ENCODE measurements at places on chromosomes 7 and 10.

- no peak for DNase-seq
These were observed 421.9 kb downstream of the SORCS3 start for GRCh38 chr10:105062951-105063350.

GRCh38 chr10:128072941-128073645 is 53.1 kb downstream of the MKI67 start:
- DNase-seq: no peak

GRCh38 chr10:67433276-67433675 is 262.7 kb downstream of the CTNNA3 start:
- no peak for DNase-seq

GRCh38 chr7:42605406-42606192 is 306.3 kb downstream of the C7orf25 start:
- DNase-seq: no peak

- no peak for DNase-seq
These were observed 2.8 kb upstream of the ERCC6 start for GRCh38 chr10:49541762-49542161.

- DNase-seq: no peak
These were observed 42.3 kb downstream of the GPAM start for GRCh38 chr10:112141292-112141691.

- DNase-seq: no peak
These were observed 53.8 kb downstream of the CCDC3 start for GRCh38 chr10:12947741-12948140.

DNA sequence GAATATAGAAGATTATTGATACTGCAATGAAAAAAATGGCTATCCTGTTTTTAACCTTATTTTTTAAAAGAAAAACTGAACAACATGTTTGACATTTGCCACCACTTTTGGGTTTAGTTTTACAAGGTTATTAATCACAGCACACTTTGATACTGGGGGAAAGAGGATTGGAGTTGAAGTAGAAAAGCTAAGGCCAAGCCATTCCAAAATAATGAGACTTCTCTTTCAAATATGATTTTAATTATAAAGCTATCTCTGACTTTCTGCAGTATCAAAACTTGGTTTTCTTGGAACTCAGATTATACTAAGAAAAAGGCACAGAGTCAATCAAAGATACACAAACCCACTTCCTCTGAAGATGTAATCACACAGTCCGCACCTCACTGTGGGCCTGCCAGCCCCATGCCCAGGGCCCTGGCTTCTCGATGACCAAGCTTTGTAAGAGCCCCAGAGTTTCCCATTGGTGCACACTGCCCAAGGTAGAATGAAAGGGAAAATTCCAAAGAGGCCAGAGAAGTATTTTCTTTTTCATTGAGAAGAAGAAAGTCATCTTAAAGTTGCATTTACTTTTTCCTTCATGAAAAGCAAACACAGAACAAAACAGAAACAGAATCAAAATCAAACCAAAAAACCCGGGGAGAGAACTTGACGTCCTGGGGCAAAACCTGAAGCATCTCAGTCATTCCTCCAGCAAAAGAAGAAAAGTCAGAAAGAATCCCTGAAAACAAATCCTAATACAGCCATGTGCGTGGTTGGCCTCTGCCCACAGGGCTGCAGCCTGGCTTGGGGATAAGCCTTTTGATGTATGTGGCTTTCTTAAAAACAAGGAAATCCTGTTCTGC is 187.7 kb upstream of the KLF6 start:
- DNase-seq: no peak

- DNase-seq: no peak
These were observed 150.2 kb upstream of the FZD8 start for GRCh38 chr10:35792291-35792690.

DNA sequence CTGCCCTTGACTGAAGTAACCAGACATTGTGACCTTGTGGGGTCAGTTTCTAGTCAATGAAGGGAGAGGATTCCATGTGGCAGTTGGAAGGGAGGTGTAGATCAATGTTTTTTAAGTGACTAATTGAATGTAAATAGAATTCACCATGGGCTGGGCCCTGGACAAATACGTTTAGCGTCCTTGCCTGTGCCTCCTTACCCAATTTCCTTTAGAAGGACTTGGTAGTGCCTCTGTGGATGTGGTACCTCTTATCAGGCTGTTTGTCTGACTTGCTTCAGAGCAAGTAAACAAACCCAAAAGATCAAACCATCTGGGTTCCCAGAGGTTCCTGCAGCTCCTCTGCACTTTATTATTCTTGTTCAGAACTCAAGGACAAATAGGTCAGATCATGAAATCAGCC is 4.3 kb upstream of the KAT6B start:
- DNase-seq: no peak

DNA sequence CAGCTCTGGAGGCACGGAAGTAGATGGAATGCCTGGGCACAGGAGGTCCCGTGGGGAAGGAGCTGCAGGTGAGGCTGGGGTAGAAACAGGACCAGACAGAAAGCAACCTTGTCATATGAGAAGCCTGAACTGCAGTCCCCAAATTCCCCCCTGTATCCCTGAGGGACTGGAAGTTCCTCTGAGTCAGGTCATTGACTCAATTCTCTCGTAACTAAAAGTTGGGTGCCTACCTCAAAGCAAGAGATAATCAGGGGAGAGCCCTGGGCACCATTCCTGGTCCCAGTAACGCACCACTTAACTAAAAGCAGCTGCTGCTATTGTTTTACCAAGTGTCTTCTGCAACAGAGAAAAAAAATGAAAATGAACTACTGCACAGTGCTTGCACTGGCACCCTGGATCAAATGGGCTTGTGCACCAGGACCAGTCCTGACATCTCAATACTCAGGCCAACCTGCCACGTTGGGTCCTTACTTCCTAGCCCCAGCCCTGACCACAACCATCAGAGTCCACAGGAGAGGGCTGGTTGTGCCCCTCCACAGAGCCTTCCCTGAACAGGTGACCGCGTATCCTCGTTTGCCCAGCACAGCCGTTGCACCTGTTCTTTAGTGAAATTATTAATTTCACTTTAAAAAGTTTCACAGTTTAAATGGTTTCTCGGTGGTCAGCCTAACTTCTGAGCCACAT is 79.3 kb downstream of the GRID1 start:
- DNase-seq: no peak

DNA sequence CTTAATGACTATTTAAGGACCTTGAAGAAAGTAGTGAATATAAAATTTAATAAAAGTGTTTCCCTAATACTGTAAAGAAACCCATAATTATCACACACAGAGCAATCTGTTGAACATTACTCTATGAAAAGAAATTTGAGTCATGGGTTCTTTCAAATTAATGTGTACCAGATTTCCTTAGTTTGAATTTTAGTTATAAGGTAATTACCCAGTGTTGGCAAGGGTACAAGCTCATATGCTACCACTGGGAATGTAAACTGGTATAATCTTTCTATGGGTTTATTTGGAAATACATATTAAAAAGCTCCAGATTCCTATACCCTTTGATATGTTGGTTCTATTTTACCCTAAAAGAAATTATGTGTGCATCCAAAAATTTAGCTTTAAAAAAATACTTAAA is 22.9 kb downstream of the PANK1 start:
- DNase-seq: no peak

- DNase-seq: no peak
These were observed 424 bp downstream of the EGFR start for GRCh38 chr7:55019191-55019690.

- DNase-seq: no peak
These were observed 18.7 kb downstream of the LCOR start for GRCh38 chr10:96850825-96851224.

Measured in NCI-H1930 (cell line).